Activated T-helper 9 cell treated with anti-CD3 and anti-CD28 coated beads, Interleukin-2, amount 50 U/mL, for 16 hours (primary cell): ENCODE measurements at places on chromosomes 6 and 20.

DNA sequence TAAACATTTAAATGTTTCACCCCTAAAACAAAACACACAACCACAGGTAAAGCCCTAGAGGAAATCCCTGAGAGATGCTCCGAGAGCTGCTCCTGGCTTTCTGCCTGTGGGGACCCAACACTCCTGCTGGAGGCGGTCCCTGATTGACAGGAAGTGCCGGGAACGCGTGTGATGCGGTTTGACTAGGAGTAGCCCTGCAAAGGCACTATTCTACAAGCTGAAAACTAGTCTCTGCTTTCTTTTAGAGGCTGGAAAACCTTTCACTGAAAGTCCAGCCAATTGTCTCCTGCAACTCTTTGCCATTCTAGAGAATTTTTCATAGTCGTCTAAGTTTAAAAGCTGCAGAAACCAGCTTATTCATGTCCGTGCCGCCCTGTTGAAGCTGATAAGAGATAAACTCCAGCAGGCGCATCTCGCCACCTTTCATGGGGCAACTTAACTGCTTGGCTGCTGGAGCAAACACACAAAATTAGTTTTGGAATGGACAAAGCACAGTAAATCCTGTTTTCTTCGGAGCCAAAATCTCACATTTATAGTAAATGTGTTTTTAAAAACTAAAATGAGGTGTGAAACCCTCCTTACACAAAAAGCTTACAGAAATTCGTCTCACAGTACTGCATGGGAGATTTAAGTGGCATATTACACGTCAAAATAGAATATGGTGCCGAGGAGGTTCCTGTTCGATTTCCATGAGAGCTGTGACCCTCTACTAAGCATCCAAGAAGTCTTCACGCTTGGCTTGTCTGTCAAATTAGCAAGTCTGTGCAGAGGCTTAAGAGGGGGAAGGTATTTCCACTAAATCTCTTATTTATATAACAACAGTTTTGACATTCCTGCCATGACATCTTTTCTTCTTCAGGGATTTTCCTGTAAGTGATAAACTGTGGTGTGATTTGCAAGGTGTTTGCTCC lies 46.9 kb downstream of the DACT2 start:
- no peak for DNase-seq

GRCh38 chr20:39016041-39016440 lies 53.9 kb downstream of the DHX35 start:
- DNase-seq, result no peak

DNA sequence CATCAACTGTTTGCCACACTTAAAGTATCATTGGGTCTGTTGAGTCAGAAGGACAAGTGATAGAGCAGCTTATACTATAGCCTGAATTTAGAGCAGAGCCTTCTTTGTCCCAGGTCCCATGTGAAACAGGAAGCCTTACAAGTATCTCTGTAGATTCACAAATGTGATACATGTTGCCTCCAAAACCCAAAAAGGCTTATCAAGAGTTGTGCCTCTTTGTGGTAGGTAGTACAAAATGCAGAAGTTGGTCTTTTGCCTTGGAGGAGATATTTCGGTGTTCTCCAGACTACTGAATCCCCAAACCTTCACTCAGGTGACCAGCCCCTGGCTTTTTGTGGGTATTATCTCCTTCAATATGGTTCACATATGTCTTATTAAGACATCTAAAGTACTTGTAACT lies 172.8 kb upstream of the PROKR2 start:
- no peak for DNase-seq

GRCh38 chr20:24648919-24649318 lies 179.5 kb downstream of the SYNDIG1 start:
- no peak for DNase-seq

DNA sequence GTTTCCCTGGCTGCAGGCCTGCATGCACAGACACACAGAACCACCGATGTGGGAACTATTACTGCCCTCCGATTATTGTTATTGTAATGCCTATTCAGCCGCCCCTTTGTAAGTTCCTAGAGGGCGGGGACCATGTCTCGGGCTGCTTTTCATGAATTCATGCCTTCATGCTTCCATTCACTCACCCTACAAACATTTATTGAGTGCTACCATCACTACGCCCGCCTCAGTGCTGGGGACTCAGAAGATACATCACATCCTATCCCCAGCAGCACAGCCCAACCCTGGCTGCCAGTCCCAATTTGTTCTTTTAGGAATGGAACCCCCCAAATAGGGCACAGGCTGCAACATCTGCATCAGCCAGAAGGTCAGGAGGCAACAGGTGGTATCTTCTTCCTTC lies 75.9 kb downstream of the FOXA2 start:
- DNase-seq, result no peak
